ENCODE measurements at places on chromosomes 3 and 15.

DNA sequence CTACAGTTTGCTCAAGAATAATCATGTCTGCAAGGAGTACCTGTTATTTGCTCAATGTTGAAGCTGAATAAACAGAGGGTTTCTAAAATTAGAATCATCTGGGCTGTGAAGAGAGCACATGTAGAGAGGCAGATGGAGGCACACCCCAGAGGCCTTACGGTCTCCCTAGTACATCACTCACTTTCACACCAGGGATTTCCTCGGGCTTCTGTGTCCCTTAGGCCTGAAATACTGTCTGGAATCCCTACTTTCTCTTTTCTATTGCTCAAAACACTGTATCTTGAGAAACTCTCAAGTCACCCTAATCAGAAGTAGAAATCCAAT lies 473.7 kb upstream of the ROBO2 start:
- DNase-seq = peak; percentile 17

GRCh38 chr15:60408463-60408981 lies 10.7 kb upstream of the ANXA2 start:
- DNase-seq = peak; percentile 69

DNA sequence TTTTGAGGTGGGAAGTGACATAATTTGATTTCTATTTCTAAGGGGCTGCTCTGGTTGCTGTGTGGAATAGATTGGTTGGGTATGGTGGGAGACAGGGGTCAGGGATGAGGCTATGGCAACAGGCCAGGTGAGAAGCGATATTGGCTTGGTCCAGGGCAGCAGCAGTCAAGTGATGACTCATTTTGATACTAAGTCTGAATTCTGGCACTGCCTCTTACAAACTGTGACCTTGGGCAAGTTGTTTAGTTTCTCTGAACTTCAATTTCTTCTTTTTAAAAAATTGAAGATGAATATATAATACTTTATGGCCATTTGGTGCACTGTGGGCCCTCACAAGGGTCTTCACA lies 40.4 kb upstream of the CLSTN2 start:
- no peak for DNase-seq

GRCh38 chr3:106256249-106256957 lies 387.6 kb upstream of the CBLB start:
- DNase-seq = no peak
